GM10248 (cell line): ENCODE measurements at places on chromosomes 4 and X.

DNA sequence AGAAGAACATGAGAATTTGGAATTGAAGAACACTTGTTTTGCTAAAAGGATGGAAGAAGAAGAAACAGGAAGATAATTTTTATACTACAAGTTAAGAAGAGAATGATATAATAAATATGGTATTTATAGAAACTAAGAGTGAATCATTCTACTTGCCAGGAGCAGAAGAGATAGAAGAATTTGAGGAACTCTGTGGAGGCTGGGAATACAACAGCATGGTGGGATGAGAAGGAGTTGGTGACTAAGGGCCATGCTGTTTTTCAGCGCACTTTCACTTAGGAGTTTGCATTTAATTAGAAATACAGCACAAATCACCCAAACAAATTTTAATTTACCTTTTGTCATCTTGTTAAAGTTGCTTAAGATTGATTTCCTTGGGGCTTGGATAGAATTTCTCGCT, 20.5 kb downstream of the HADH start:
- DNase-seq = no peak

DNA sequence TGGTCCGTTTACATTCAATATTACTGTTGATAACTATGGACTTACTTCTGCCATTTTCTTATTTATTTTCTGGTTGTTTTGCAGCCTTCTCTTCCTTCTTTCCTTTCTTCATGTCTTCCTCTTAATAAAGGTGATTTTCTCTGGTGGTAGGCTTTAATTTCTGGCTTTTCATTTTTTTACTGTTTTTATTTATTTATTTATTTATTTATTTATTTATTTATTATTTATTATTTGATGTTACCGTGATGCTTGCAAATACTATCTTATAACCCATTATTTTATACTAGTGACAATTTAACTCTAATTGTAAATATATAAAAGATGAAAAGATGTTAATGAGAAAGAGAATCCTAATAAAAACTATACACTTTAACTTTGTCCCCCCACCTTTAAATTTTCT, 112.8 kb downstream of the SPIN3 start:
- DNase-seq = no peak

DNA sequence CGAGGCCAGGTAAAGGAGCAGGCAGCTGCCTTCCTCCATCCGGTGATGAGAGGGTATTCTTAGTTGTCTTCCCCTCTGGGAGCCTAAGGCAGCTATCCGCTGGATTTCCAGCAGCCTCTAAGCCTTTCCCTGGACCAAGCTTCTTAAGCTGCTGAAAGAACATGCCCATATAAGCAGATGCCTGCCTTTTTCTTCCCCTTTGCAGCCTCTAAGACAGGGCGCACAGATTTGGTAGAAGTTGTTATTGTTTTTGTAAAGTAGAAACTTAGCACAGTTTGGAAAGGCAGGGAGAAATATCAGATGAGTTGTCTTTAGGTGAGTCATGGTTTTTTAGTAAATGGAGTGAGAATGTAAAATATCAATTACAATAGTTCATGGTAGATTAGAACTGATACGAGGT, 210.8 kb downstream of the ARHGAP10 start:
- DNase-seq = no peak

DNA sequence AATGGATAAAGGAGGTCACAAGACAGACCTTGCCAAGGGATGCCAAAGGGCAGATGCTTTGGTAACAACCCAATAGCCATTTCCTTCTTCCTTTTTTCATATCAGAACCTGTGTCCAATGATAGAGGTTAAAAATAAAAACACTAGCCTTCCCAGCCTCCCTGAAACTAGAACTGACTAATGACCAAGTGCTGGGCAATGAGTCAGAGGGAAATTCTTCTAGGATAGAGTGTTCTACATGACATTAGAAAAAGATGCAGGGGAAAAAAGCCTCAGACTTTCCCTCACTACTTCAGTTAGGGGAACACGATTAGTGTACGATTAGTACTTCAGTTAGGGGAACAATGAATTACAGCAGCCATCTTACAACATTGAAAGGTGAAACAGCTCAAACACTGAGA, 29.3 kb upstream of the FAM47C start:
- no peak for DNase-seq

DNA sequence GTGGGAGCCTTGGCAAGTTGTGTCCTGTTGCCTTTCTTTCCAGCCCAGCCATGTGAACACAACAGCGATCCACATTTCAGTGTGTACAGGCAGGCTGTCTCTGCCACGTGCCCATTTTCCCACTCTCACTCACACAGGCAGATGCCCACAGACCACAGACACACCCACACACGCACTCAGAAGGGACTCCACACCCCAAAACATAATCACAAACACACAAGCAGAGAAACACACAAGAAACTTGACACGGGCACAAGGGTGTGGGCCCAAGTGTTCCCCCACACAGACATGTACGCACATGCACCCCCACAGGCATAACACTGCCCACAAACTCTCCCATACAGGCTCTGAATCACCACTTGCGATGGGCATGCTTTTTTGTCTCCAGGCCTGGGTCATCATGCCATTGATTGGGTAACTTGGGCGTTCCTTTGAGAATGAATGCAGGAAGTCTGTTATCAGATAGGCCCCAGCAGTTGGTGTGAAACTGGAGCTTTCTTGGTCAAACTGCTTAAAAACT, 84.3 kb downstream of the NBDY start:
- peak; percentile 5 for DNase-seq

DNA sequence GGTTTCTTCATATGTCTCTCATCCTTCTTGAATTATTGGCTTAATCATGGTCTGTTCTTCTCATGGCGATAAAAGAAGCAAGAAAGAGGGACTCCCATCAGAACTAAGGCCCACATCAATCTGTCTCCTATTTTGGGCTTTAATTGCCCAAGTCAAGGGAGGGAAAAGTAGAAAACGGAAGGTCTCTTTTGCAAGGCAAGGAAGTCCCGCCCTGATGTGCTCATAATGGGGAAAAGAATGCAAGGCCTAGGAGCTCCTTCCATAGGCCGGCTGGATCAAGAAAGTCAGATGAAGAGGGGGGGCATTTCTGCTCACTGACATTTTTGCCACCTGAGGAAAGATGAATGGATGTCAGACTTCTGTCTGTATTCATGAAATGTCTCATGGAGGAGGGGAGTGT, 127.7 kb upstream of the RPS6KA3 start:
- DNase-seq = no peak

DNA sequence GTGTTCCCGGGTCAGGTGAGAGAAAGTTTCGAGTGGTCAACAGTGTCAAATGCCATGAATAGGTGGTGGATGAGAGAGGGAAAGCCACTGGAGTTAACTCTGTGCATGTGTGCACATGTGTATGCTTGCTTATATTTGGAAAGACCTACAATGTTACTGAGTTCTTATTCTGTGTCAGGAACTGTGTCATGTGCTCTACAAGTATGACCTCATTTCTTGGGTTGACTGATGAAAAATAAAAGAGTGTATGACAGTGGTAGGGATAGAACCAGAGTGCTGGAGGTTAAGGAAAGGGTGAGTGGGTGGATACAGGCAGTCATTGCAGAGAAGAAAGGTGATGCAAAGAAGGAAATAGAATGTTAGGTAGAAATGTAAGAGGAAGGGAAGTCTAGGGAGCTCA, 22.1 kb upstream of the DGKK start:
- DNase-seq = no peak

GRCh38 chr4:182062458-182062857, 180.7 kb upstream of the TENM3 start:
- DNase-seq = no peak

DNA sequence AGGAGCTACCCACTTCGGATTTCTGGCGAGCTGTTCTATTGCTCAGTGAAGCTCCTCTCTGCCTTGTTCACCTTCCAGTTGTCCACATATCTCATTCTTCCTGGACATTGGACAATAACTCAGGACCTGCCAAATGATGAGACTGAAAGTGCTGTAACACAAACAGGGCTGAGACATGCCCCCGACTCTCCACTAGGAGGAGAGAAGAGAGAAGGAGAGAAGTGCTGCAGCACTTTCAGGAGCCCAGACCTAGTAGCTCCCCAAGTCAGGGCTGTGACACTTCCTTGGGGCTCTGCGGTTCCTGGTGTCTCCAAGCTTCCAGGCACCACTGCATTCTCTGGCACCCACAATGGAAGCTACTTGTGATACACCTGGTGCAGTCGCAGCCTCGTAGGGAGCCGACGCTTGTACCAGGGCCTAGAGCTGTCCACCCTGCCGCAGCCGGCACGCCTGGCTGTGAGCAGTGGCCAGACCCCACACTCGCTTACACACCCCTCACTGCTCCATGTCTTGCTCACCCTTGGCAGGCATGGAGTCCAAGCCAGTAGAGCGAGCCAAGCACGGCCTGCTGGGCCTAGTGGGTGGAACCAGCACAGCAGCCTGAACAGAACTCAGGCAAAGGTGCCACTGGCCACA, 234.9 kb downstream of the TECRL start:
- DNase-seq = no peak

DNA sequence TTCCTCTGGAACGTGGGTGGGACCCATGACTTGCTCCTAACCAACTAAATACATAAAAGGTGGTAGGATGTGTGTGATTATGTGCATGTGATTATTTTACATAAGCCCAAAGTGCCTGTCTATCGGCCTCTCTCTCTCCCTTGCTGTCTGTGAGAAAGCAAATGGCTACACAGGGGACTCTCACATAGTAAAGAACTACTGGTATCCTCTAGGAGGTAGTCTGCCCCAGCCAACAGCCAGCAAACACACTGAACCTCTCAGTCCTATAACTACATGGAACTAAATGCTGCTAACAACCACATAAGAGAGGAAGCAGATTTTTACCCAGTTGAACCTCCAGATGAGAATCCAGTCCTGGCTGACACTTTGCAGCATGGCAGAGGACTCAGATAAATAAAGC, 1249.4 kb downstream of the ADGRL3 start:
- DNase-seq = no peak

DNA sequence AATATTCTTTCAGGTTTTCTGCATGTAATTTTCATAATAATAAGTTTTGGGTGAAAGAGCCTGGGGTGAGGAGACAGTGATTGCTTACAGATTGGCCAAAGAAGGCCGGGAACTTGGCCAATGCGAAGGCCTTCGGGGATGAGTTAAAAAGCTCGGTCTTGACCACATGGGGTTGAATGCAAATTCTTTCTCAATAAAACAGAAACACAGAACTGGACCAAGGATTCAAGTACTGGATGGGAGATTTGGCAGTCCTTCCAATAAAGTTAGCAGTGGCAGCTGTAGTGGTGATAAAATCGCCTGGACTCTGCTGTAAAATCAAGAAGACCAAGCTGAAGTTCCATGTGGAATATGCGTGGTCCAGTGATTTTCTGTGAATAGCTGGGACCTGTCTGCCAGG, 282.2 kb upstream of the KLF3 start:
- no peak for DNase-seq

DNA sequence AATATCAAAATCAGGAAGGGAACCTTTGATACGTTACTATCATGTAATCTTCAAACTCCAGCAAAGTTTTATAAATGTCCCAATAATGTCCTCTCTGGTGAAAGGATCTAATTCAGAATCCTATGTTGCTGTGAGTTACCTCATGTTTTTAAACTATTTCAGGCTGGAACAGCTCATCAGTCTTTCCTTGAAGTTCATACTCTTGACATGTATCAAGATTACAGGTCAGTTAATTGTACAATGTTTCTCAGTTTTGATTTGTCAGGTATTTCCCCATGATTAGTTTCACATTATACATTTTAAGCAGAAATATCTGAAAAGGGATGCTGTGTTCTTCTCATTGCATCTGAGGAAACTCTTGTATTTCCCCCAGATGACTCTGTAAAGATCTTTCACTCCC, 136.5 kb upstream of the HS3ST1 start:
- DNase-seq = no peak

GRCh38 chr4:171441300-171441941, 371.8 kb upstream of the GALNTL6 start:
- DNase-seq = no peak
